Mononuclear cell (primary cell): ENCODE measurements at places on chromosomes 5 and 9. TPM values are rescaled to one million over a fixed set of nuclear protein-coding genes. Genes with fewer than 3 reads are reported as not detected.

Gene COL23A1
- 0.10 TPM for total RNA-seq

Gene CYLC2
- total RNA-seq = not detected

Gene SPATA31A7
- not detected for total RNA-seq

Gene NDOR1
- 9.2 TPM for total RNA-seq

Gene ENTPD2
- not detected for total RNA-seq

Gene TSSK1B
- 0.10 TPM for total RNA-seq

Gene QRFP
- not detected for total RNA-seq

Gene C6
- not detected for total RNA-seq

Gene ANKRD31
- 0.63 TPM for total RNA-seq
